Body of pancreas (tissue), 4 donors: ENCODE measurements at places on chromosomes 12 and 14.
A peak's percentile ranks its signal among the peaks of the same experiment; 100 is the strongest.

DNA sequence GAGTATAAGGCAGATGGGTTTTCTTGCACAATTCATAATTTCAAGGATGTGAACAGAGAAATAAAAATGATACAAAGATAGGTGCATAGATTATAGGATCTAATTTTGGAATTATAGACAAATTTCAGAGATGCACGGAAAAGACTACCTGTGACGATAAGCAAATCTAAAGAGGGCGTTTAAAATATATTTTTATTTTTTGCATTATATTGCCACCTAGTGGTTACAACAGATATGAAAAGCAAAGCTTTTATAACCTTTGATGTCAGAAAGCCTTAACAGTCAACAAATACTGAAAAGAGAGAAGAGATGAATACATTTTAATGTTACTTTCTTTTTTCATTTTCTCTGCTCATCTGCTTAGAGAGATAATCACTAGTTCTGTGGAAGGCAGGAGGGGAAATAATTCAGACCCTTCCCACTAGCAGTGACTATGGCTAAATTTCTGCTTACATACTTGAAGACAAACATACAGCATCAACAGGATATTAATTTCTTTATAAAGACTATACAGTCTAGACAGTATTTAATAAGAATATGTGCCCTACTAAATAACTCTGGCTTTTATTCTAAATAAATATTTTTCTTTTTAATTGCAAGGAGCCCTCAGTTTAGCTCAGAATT lies 46.3 kb downstream of the NTS start:
- DNase-seq: no peak

GRCh38 chr12:121939186-121939585 lies 20.8 kb downstream of the CFAP251 start:
- no peak for DNase-seq

- DNase-seq: peak; percentile 31
Observed at GRCh38 chr12:6605421-6606330, 1.5 kb downstream of the CHD4 start.

GRCh38 chr12:1630827-1631591 lies 2.0 kb downstream of the WNT5B start:
- no peak for DNase-seq

DNA sequence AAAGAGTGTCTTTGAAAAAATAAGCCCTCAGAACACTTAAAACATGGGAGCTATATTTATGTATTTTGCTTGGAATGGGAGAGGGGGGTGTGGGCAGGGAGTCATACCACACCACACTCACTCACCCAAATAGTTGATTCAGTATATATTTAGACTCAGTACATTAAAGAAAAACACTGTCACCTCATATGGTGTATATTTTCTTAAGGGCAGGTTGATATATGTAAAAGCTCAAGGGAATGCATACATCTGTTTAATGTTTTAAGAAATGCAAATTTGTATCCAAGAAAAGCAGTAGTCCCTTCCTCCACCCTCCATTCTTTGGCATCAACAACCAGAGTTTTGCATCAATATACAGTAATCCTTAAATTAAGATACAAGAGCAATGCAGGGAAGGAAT lies 1.4 kb downstream of the NFYB start:
- DNase-seq: no peak

GRCh38 chr12:47848853-47849252 lies 29.1 kb upstream of the HDAC7 start:
- DNase-seq: no peak

- DNase-seq: no peak
Observed at GRCh38 chr12:49357103-49357678, 10.1 kb upstream of the SPATS2 start.

DNA sequence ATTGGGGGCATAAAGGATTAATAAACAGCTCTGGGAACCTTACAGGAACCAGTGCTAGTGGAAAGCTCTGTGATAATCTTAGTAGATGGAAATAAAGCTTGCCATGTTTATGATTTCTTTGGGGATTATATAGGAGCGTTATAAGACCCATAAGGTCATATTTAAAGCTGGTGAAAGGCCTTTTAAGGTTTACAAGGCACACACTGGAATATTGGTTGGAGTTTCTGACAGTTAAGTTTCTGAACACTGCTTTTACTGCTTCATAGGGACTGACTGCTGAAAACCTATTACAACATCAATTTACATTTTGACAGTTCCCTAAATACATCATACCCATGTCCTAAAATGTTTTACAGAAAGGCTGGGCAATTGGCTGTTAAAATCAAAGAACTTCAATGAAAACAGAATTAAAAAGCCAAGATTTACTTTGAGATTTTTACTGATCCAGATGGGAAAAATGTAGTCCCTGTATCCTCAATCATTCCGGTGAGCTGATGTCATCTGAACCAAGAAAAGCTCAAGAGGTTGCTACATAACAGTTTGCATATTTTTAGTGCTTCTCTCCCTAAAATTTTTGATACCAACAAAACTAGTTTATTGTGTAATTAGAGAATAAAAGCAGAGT lies 153.7 kb upstream of the IGF1 start:
- DNase-seq: no peak
